ENCODE measurements at places on chromosomes 12 and 14.
A peak's percentile ranks its signal among the peaks of the same experiment; 100 is the strongest.

- H3K4me3 ChIP-seq = no peak overlapping the region
- H3K27me3 ChIP-seq = no peaks in the 10 kb centered on the region
- peak overlapping the region; percentile 38 for H3K27ac ChIP-seq
- H3K4me1 ChIP-seq = peaks cover 18% of the 10 kb centered on the region
- peaks cover 20% of the 10 kb centered on the region for H3K36me3 ChIP-seq
These were observed 89.5 kb downstream of the FBXO33 start for GRCh38 chr14:39342768-39343167.

- H3K4me3 ChIP-seq = no peak overlapping the region
- no peak overlapping the region for H3K27ac ChIP-seq
- no peaks in the 10 kb centered on the region for H3K4me1 ChIP-seq
- no peak for DNase-seq
- H3K36me3 ChIP-seq = no peaks in the 10 kb centered on the region
These were observed 34.8 kb downstream of the ATL1 start for GRCh38 chr14:50594577-50595316.

DNA sequence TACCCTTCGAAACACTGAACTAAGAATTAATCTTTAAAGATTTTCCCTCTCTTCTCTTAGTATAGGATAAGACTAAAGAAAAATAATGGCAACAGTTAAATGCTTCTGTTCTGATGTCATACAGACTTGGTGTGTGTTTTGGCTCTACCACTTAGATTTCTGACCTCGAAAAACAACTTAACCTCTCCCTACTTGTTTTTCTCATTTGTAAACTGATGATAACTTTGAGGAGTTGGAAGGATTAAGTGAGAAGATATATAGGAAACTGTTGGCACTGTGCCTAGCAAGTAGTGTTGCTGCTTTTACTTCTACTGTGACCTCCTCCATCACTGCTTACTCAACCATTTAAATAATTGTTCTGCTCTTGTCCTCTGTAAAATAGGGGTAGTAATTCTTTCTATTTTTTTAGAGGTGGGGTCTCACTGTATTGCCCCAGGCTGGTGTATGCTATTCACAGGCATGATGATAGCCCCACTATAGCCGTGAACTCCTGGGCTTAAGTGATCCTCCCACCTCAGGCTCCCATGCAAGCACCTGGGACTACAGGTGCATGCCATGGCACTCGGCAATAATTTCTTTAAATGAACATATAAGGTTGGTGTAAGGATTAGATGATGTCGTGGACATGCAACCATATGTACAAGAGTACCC lies 22.4 kb downstream of the PALS1 start:
- H3K27ac ChIP-seq = no peak overlapping the region
- no peaks in the 10 kb centered on the region for H3K27me3 ChIP-seq
- no peak overlapping the region for H3K4me3 ChIP-seq
- H3K4me1 ChIP-seq = peaks cover 13% of the 10 kb centered on the region
- no peaks in the 10 kb centered on the region for H3K36me3 ChIP-seq

DNA sequence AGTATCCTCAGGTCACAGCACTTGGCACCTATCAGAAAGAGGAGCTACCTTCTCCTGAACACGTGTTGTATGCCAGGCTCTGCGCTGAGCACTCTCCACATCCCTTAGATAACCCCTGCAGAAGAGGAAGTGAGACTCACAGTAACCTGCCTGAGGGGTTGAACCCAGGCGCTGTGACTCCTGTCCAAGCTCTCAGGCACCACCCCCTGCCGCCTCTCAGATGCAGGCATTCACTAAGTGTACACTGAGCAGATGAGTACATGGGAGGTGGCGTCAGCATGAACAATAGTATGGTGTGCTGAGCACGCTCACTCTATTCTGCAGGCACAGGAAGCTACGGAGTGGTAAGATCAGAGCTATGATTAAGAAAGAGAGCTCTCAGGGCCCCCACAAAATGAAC lies 21.0 kb upstream of the RIC8B start:
- peak overlapping the region; percentile 44 for H3K4me3 ChIP-seq
- peaks cover 21% of the 10 kb centered on the region for H3K4me1 ChIP-seq
- H3K27ac ChIP-seq = peak overlapping the region; percentile 77
- peak; percentile 49 for DNase-seq

DNA sequence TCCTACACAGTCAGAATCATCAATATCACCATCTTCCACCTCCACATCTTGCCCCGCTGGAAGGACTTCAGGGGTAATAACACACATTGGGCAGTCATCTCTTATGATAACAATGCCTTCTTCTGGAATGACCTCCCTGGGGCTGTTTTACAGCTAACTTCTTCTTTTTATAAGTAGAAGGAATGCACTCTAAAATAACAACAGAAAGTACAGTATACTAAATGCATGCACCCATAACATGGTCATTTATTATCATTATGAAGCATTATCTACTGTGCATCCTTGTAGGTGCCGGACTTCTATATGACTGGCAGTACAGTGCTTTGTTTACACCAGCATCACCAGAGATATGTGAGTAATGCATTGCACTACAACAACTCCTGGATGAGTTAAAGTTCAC lies 19.0 kb upstream of the NUAK1 start:
- no peak overlapping the region for H3K27ac ChIP-seq
- peaks cover 20% of the 10 kb centered on the region for H3K27me3 ChIP-seq
- DNase-seq = no peak
- H3K36me3 ChIP-seq = no peaks in the 10 kb centered on the region
- H3K4me1 ChIP-seq = no peaks in the 10 kb centered on the region

GRCh38 chr12:9604287-9604686 lies 3.4 kb downstream of the KLRB1 start:
- H3K27ac ChIP-seq = no peak overlapping the region
- peaks cover 8% of the 10 kb centered on the region for H3K36me3 ChIP-seq
- H3K4me3 ChIP-seq = no peak overlapping the region
- no peaks in the 10 kb centered on the region for H3K27me3 ChIP-seq

GRCh38 chr12:108214486-108214885 lies 85.4 kb downstream of the WSCD2 start:
- no peak overlapping the region for H3K4me3 ChIP-seq
- no peaks in the 10 kb centered on the region for H3K36me3 ChIP-seq
- H3K27me3 ChIP-seq = peaks cover 22% of the 10 kb centered on the region
- H3K27ac ChIP-seq = no peak overlapping the region

DNA sequence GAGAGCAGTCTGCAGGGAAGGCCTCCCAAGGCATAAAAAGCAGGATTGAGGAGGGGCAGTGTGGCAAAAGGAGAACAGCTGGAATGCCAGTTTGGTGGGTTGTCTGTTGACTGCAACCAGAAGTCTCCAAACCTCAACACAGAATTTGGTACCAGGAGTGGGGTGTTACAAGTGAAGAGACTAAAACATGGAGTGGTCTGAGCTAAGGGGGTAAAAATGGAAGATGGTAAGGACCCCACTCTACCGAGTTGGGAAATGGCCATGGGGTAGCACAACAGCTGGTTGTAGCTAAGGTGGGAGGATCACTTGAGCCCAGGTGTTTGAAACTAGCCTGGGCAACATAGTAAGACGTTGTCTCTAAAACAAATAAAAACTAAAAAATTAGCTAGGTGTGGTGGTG lies 17.8 kb upstream of the KLC1 start:
- no peaks in the 10 kb centered on the region for H3K36me3 ChIP-seq
- H3K4me1 ChIP-seq = peaks cover 18% of the 10 kb centered on the region
- H3K27ac ChIP-seq = no peak overlapping the region
- no peak overlapping the region for H3K4me3 ChIP-seq
- no peak for DNase-seq

GRCh38 chr12:65891219-65891618 lies 66.9 kb downstream of the HMGA2 start:
- peaks cover 37% of the 10 kb centered on the region for H3K27me3 ChIP-seq
- DNase-seq = no peak
- H3K4me1 ChIP-seq = peaks cover 2% of the 10 kb centered on the region
- H3K36me3 ChIP-seq = no peaks in the 10 kb centered on the region
- no peak overlapping the region for H3K27ac ChIP-seq

DNA sequence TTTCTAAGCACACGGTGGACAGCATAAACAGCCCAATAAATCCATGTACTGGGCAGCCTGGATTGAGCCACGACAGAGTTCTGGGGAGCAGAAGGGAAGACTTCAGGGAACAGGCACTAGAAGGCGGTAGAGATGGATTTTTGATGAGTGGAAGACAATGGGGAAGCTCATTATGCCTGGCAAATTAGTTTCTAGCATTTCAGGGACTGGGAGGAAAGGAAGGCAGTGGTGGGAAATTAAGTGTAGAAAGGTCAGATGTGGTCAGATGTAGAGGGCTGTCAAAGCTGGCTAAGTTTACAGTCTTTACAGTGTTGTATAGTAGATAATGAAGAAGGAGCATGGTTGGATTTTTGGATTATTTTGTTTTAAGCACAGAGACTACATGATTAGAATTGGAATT lies 9.2 kb downstream of the EGLN3 start:
- H3K4me1 ChIP-seq = no peaks in the 10 kb centered on the region
- DNase-seq = no peak
- no peaks in the 10 kb centered on the region for H3K36me3 ChIP-seq
- H3K27me3 ChIP-seq = no peaks in the 10 kb centered on the region
- H3K27ac ChIP-seq = no peak overlapping the region

DNA sequence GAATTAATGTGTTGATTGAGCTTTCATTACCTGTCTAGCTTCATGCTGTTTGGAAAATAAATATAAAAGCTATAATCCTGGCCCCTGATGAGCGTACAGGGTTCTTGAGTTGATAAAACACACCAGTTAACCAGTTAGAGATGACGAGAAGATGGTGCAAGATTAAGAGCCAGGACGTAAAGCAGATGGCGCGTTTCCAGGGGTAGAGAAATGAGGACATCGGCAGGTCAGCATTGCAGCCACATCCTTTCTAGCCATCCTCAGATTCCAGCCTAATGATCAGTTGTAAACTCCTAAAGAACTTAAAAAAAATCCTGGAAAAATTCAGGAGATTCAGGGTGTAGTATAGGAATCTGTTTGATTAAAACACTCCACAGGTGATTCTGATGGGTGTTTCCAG lies 203.7 kb downstream of the CACNA1C start:
- no peak overlapping the region for H3K4me3 ChIP-seq
- no peak for DNase-seq
- H3K27me3 ChIP-seq = no peaks in the 10 kb centered on the region
- peaks cover 10% of the 10 kb centered on the region for H3K4me1 ChIP-seq

Data from activated naive CD8-positive, alpha-beta T cell treated with anti-CD3 and anti-CD28 coated beads for 36 hours (primary cell).